ENCODE measurements at places on chromosomes 5 and 9.

DNA sequence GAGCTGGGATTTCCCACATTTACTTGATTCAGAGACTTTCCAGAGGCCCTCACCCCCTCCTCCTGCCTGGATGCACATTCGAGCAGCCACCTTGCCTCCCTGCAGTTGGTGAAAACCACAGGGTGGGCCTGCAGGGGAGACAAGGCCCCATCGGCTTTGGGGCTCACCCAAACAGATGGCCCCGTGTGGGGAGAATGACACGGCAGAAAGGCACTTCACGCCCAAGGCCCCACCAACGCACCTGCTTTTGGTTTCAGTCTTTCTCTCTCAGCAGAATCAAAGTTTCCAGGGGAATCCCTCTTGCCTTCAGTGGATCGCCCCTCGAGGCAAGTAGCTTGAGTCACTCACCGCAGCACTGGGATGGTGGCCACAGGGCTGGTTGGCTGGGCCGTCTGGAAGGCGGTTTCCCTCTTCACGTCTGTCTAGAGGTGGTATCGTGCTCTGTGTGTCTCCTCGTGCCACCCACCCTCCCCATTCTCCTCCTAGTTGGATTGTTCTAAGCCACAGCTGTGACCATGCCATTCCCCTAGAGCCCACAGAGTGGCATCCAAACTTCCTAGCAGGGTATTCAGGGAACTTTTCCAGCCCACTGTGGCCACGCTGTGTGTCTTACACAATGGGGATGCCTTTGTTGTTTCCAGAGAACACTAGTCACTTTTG lies 31.8 kb downstream of the SEC61B start:
- no peak for DNase-seq

- DNase-seq: no peak
Observed at GRCh38 chr5:58300346-58300895, 159.5 kb downstream of the PLK2 start.

DNA sequence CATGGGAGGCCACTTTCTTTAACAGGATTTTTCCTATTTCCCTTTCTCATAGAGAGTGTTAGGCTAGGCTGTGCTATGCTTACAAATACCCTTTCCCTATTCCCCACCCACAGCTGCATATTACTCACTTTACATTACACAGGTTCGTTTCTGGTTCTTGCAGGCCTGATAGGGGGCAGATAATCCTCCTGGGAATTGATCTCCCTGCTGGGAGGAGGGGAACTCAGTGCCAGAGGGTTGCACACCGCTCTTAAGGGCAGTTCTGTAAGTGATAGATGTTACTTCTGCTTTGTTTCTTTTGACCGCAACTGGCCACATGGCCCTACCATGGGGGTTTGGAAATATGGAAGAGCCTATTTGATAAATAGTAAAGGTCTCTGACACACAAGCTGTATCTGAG lies 54.0 kb upstream of the NTRK2 start:
- DNase-seq: no peak

DNA sequence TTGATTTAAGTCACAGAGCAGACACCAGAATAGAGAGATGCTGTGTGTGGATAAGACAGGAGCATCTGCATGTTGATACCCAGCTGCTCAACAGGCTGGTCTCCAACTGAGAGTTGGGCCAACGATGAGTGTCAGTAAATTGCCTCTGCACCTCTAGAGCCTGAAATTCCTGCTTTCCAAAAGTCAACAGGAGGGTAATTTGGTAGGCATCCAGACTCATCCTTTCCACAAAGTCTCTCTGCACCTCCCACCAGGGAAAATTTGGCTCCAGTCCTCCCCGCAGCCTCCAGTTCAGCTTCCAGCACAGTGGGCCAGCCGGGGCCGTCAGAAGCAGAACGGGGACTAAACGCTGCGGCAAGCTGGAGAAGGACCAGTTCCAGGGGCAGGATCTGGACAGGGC lies 136.9 kb downstream of the RFK start:
- DNase-seq: no peak

DNA sequence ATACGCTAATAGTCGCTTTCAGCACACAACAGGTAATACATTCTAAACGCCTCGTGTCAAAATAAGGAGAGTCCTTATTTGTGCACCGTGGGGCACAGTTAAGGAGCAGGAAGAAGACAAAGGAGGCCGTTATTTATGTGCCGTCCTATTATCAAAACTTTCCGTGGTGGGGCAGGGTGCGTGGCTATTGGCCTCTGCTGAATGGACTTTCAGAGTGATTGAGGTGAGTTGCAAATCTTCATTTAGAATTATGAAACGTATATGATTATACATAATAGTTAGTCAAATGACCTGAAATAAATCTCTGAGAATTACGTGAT lies 833 bp downstream of the C5orf24 start:
- DNase-seq: no peak

- no peak for DNase-seq
Observed at GRCh38 chr9:123348317-123348992, 7.5 kb upstream of the CRB2 start.
